Brain microvascular endothelial cell (primary cell): ENCODE measurements at places on chromosomes 4 and X.

DNA sequence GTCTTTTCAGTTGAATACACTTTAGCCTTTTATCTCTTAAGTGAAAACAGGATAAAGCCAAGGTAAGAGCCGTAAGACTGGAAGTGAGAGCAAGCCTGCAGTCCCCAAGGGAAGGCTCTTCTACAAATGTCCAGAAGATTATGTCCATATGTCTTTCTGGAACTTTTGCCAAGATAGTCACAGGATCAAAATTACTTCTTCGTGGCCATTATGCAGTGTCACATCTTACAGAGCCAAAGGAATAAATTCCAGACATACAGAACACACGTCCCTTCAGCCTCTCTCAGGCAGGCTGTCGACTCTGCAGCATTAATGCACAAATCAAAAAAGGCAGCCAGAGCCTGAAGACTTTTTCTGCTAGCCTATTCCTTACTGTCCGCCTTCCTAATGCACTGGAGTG is 10.9 kb upstream of the GATB start:
- no peak for DNase-seq

- DNase-seq: no peak
Observed at GRCh38 chr4:190017357-190018200, 9.5 kb downstream of the FRG2 start.

GRCh38 chrX:118974088-118974907 is at the start of gene LONRF3:
LONRF3 (plus strand) TSS chrX:118974618; CDS start chrX:118974781, 163 bp downstream.
- DNase-seq: peak; percentile 20

DNA sequence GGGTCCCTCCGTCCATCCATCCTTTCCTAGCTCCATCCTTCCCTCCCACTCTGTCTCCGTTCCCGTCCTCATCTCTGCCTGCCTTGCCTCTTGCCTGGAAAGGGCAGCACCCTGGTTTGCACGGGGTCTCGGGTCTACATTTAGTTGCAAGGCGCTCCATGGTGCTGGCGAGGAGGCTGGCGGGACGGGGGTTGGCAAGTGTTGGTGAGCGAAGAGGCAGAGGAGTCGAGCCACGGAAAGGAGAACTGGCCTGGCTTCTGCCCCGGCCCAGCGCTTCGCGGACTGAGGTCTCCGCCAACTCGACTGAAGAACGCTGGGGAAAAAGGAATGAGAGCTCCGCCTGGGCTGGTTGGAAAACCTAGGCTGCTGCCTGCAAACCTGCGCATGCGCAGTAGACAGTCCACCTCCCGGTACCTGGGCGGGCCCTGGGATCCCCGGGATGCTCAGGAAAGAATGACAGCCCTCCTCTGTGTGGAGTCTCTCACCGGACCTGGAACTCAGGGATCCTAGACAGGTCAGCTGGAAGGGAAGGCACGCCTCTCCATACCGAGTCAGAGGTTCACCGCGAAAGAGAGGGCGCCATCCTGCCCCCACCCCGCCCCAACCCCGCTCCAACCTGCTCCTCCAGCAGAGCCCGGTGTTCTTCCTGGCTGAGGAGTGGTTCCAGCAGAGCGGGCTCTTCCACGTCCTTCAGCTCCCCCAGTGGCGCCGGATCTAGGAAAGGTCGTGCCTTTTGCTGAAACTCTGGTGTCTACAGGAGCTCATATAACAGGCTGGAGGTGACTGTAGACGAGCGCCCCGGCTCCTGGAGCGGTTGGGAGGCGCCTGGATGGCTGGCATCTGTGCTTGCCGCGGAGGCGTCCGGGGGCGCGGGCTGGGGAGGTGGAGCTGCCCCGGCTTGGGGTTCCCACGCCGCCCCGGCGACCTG is 6.0 kb downstream of the FRG2 start:
- DNase-seq: no peak

DNA sequence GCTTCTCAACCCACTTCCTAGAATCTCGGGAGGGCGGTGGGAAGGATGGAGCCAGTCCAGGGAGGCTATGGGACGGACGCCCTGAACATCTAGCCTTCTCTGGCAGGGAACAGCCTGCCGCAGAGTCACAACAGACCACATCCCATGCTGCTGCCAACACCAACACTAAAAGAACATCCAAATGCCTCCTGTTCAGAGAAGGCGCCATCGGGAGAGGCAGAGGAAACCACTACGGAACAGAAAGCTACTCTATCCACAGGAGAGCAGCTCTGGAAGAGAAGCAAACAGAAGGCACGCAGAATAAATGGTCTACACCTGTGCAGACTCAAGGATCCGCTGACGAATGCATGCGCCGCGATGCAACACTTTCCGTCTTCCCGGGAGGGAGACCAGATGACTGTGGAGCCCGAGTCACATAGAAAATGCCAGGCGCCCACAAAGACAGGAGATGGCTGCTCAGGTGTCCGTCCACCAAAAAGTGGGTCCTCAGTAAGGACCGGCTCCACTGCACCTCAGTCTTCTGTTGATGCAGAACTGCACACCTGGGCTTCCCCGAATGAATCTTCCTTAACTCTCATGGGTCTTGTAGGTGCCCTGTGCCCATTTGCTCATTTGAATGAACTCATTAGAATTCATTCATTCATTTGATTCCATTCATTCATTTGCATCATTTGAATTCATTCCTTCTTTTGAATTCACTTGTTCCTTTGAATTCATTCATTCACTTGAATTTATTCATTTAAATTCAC is 217.5 kb downstream of the DHRSX start:
- no peak for DNase-seq

DNA sequence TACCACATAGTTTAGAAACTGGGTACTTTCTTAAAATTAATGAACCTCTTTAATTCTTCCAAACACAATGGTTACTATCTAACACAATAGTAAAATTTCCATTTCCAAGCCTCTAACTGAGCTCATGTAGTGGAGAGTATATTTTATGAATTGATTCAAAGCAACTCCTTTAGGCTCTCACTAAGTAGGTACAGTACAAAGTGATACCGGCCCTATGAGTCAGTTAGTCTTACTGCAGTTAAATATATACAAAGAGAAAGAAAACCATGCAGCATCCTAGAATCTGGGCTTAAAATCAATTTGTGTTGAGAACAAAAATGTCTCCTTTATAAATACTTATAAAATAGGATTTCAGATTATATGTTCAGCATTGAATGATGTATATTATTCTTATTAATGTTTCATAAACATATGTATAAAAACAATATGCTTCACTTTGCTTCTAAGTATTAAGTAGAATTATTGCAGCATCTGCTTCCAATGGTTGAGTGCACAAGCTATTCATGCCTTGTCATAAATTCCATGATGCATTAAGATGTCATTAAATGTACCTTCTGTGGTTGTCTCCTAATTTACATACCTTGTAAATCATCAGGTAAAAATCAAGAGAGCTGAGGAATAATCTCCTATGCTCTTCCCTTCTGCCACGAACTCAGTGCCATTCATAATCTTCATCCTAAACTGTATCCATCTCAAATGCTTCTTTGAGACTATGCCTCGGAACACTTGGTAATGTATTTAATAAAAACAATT is 1037.8 kb downstream of the STPG2 start:
- DNase-seq: no peak

DNA sequence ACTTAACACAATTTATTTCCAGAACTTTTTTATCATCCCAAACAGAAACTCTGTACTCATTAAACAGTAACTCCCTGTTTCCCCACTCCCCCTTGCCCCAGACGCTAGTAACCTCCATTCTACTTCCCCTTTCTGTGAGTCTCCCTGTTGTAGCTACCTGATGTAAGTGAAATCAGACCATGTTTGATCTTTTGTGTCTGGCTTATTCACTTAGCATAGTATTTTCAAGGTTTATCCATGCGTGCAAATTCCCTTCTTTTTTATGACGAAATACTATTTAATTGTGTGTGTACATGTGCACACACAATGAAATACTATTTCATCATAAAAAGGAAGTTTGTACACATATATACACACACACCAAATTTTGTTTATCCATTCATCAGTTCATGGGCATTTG is 5.2 kb downstream of the PKD2 start:
- DNase-seq: no peak

DNA sequence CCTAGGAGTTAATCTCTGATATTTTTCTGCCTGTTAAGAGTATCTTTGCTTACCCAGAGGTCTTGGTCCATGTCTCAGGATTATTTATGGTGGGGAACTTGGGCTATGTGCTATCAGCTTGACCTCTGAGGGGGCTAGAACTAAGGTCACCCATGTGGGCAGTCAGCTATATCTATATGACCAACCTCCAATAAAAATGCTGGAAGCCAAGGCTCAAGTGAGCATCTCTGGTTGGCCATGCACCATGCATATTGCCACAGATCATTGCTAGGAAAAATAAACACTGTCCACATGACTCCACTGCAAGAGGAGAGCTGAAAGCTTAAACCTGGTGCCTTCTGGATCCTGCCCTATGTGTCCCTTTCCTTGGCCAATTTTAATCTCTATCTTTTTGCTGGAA is 196.5 kb upstream of the SLC7A11 start:
- DNase-seq: peak; percentile 3

- no peak for DNase-seq
Observed at GRCh38 chrX:136528645-136529315, 3.2 kb upstream of the VGLL1 start.

- no peak for DNase-seq
Observed at GRCh38 chr4:10089346-10089745, 27.3 kb downstream of the WDR1 start.

GRCh38 chr4:53068755-53069330 is 206.7 kb downstream of the RASL11B start:
- no peak for DNase-seq

GRCh38 chr4:3233391-3234071 is 15.4 kb upstream of the MSANTD1 start:
- peak; percentile 16 for DNase-seq

- no peak for DNase-seq
Observed at GRCh38 chrX:16963216-16963615, 16.8 kb downstream of the REPS2 start.

GRCh38 chr4:83889802-83890201 is 353.9 kb downstream of the GPAT3 start:
- DNase-seq: peak; percentile 40

DNA sequence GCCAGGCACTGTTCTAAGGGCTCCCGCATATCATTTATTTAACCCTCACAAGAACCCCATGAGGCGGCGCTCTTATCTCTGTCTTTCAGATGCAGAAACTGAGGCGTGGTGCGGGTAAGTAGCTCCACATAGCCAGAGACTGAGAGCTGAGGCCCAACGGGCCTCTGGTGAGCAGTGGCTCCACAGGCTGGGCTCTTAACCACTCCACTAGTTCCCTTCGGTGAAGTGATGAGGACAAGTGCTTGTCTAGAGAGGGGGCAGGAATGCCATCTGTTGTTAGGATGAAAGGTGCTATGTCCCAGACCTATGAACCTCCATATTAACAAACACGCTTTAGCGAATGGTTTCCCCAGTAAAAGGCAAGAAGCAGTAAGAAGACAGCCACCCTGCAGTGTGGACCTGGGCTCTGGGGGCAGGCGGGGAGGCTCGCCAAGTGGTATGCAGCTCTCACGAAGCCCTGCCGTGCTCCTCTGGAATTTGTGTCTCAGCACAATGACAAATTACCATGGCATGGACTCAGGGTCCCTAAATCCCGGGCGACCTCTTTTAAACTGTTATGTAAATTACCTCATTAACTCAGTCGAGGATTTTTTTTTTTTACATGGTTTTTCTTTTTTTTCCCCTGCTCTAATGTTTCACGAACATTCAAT is 20.9 kb upstream of the S100G start:
- peak; percentile 13 for DNase-seq

DNA sequence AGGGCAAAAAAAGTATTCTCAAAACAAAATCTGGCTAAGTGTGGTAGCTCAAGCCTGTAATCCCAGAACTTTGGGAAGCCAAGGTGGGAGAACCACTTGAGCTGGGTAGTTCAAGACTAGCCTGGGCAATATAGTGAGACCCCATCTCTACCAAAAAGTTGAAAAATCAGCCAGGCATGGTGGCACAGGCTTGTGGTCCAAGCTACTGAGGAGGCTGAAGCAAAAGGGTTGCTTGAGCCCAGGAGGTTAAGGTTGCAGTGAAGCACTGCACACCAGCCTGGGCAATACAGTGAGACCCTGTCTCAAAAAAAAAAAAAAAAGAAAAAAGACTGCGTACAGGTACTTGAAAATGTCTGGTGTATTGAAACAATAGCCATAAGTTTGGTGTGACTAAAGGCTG is 1.7 kb upstream of the SDAD1 start:
- DNase-seq: no peak

DNA sequence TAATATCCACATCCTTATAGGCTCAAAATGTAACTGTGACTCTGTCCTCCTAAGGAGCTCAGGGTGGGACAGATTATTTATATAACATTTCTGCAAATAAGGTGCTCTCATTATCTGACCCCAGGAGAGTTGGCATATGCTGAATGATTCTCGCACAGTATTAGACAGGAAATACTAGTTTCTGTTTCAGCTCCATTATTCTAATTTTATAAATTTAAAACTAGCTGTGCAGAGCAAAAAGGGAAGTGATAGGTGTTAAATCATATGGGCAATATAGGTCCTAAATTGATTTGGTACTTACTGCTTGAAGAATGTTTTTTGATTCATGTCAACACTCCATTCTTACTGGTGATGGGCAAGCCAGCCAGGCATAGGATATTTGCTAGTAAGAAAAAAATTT is 141.5 kb downstream of the GLRA2 start:
- no peak for DNase-seq

- no peak for DNase-seq
Observed at GRCh38 chr4:25085671-25086070, 54.9 kb upstream of the LGI2 start.

- no peak for DNase-seq
Observed at GRCh38 chr4:92988301-92988700, 684.5 kb downstream of the GRID2 start.

DNA sequence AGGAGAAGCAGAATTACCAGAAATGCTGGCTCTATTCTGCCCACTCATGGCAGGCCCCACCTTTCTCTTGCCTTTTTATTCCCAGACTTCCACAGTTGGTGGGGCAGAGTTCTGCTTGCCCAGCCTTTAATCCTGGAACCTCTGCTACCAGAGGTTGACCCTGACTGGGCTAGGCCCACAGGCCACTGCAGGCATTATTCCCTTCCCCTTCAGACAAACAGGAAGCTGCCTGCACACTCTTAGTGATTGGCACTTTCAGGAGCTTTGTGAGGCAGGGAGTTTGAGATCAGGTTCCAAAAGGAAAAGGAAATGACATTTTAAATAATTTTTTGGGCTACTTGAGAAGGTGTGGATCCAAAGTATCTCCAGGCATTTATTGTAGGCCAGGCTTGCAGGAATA is 18.8 kb downstream of the MSN start:
- DNase-seq: no peak

GRCh38 chr4:73964862-73965611 is 16.8 kb downstream of the PF4 start:
- no peak for DNase-seq

- DNase-seq: no peak
Observed at GRCh38 chr4:2924286-2924685, 38.9 kb downstream of the NOP14 start.

- no peak for DNase-seq
Observed at GRCh38 chrX:111308039-111308438, 37.8 kb upstream of the CAPN6 start.
